H4 (cell line): ENCODE measurements at places on chromosomes 3 and 15.
A peak's percentile ranks its signal among the peaks of the same experiment; 100 is the strongest.

GRCh38 chr3:58459160-58459559 lies 25.5 kb upstream of the PDHB start:
- no peak for DNase-seq

- DNase-seq = no peak
These were observed 8.7 kb downstream of the SPINT1 start for GRCh38 chr15:40852529-40852928.

DNA sequence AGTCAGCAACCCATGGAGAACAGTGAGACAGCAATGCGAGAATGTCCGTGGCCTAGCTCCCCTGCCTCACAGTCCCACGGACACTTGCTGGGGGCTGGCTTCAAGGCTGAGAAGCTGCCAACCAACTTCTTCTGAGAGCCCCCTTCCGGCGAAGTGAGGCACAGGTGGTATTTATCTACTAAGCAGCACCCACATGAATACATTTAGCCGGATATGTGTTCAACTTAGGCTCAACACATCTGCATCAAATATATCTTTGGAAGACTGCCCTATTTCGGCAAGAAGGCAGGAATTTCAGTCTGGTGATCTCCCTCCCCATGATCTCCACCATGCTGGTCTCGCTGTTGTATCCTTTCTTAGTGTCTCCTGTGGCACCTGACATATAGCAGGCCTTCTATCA lies 340.9 kb upstream of the NR2E3 start:
- no peak for DNase-seq

- no peak for DNase-seq
These were observed 210.8 kb downstream of the TBC1D2B start for GRCh38 chr15:77866596-77867125.

DNA sequence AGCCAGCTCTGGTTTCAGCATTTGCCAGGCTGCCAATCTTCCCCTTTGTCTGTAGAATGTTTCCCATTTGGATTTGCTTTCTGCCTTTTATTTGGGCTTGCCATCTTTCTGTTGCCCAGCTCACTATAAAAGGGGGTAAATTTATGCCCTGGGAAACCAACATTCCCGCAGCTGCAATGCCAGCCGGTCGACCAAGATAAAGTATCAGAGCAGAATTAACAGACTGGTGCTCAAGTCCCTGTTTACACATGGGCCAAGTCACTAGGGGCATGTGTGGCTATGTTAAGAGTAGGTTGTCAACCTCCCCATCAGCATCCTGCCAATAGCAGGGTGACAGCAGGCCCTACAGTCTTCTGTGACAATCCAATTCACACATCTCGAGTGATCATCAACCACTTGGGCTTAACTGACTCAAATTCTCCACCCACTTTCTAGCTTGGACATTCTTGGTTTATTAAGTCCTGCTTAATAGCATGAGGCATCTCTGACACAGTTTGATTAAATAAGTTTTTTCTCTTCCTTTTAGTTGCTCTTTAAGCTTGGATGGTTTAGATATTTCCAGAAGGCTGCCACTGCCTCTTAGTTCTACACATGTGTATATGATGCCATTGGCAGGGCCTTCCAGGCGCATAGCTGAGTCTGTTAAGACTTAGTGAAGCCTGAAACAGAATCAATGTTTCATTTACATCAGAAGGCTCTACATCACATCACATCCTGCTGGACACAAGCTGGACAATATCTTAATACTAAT lies 24.1 kb upstream of the VEPH1 start:
- no peak for DNase-seq

GRCh38 chr3:155112661-155113389 lies 32.7 kb downstream of the MME start:
- no peak for DNase-seq

GRCh38 chr3:63519426-63519825 lies 133.0 kb upstream of the SNTN start:
- DNase-seq = peak; percentile 4

- DNase-seq = peak; percentile 77
These were observed 33.3 kb upstream of the VPS33B start for GRCh38 chr15:91055548-91056331.
